Left forelimb (tissue), 1 donor: ENCODE measurements at places on chromosomes 4 and X.

- DNase-seq = no peak
These were observed 59.9 kb upstream of the TBC1D14 start for GRCh38 chr4:6849691-6850090.

- DNase-seq = no peak
These were observed 19.8 kb upstream of the TASL start for GRCh38 chrX:30597216-30598012.

GRCh38 chr4:158821228-158821971 is 52.6 kb downstream of the FNIP2 start:
- no peak for DNase-seq

DNA sequence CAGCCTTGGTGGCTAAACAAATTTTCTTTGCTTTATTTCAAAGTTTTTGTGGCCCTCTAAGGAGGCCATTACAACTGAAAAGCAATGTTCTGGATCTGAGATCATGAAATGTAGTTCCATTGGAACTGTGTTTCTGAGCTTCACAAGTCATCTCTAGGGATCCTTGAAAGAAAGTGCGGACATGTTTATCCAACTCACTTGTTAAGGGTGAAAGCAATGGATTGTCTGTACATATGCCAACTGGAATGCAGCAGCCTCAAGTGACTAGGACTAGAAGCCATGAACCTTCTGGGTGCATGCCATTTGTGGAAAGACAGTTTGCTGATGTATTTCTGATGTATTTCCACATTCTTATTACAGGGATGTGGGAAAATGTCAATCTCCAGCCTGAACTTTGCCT is 36.7 kb upstream of the KLHL13 start:
- DNase-seq = no peak

DNA sequence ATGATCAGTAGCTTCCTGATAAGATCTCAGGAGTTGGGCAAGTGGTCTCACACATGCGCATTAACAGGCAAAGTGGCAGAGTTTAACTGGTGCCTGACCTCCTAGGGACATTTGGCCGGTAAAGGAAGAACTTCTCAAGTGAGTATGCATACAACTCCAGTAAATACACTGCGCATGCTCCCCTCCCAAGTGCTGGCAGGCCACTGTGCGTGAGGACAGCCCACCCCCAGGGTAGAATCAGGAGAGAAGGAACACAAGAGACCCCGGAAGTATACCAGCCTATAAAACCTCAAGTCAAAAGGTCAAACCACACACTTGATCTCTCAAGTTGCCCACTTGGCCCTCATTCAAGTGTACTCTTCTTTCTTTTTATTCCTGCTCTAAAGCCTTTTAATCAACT is 225.5 kb upstream of the ANKRD50 start:
- no peak for DNase-seq

DNA sequence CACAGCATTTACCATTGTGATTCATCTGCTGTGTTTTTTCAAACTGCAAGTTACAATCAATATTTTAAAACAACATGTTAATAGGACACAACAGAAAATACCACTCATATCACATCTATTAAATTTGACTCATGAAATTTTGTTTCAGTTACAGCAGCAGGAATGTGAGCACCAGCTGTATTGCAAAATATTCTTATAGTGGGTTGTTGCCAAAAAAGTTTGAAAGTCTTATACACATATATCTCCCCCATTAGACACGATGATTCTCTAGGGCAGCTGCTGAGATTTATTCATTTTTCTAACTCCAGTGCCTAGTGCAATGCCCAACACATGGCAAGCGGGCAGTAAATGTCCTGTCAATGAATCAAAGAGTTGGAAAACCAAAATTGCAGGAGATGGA is 26.6 kb upstream of the NKX3-2 start:
- DNase-seq = no peak

DNA sequence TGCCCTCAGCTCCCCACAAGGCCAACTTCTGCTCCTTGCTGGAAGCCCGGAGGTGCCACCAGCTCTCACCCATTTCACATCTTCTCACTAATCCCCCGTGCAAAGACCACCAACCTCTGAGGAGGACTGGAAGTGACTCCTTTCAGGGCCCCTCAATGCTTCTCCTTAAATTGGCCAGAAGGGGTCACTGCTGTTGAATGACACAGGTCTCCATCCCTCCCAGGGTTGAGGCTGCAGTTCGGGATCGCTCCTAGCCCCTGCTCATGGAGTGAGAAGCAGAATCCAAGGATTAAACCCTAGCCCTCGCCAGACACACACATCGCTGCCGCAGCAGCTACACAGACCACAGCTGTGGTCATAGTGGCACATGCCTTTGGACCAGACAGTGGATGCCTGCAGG is 279.5 kb upstream of the TAPT1 start:
- no peak for DNase-seq
